Brain (organoid and tissue), 16 donors: ENCODE measurements at places on chromosomes 1 and 21.
A peak's percentile ranks its signal among the peaks of the same experiment; 100 is the strongest.

- no peak for DNase-seq
Measured at GRCh38 chr21:43944757-43945156, 67.4 kb upstream of the TRAPPC10 start.

DNA sequence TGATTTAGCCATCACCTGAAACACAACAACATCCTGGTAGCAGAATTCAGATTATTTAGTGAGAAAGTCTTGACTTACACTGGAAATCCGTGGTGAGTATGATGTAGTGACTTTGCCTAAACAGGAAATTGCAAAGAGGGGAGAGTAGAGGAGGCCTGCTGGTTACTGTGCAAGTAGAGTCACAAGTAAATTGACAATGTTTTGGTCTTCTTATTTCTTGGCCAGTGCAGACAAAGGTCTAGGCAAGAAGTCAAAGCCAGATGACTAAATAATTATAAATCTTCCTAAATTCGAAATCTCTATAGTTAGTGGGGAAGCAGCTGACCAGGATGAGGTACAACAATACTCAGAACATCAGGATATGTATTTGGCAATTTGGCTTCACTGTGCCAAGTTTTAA, 159.5 kb upstream of the KCTD3 start:
- DNase-seq = no peak

DNA sequence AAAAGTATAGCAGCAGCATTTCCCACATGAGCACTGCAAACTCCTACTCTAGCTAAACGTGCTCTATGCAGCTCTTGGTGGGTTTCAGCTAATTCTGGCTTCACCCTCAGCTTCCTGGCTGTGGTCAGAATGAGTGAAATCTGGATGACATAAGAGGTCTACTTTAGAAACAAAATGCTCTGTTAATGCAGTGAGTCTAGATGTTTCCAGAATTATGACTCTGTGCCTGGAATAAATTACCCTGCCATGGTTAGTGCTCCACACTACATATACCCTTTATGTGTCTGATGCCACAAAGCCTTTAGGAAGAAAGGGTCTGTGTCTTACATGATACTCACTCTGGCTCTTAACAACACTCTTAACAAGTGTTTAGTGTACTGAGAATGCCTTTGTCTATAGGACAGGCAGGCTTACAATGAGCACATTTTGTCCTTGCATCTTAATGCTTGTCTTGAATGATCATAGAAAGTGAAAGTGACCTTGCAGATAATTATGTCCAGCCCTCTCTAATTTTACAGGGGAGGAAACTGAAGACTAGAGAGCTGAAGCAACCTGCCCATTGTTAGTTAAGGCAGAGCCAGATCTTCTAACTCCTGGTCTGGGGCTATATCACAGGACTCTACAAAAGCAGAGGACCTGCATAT, 9.2 kb downstream of the S100A10 start:
- DNase-seq = no peak

DNA sequence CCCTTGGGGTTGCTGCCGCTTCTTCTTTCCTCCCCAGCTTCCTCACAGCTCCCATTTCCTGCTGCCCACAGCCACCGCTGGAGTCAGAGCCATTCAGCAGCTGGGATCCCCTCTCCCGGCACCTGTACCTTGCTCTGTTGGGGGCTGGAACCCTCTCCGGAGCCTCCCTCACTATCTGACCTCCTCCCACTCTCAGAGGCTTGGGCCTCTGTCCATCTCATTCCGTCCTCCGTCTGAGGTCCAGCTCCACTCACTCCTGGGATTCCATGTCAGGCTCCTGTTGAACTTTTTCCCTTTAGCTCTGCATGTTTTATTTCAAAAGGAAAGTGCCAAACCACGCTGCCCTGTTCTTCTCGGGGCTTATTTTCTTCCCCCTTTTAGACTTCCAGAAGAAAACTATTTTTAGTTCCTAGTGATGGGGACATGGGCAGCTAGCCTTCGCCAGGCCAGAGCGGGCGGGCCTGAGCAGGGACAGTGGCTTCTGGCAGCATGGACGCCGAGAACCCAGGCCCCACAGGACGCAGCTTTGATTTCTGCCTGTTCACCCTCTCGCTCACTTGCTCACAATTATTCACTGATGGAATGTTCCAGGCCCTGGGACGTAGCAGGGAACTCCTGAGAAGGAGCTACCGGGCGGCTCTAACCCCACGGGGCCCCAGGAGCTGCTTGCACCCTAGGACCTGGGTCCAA, 79.2 kb downstream of the ARHGEF10L start:
- DNase-seq = no peak

GRCh38 chr1:226277897-226278296, 31.1 kb downstream of the LIN9 start:
- no peak for DNase-seq

DNA sequence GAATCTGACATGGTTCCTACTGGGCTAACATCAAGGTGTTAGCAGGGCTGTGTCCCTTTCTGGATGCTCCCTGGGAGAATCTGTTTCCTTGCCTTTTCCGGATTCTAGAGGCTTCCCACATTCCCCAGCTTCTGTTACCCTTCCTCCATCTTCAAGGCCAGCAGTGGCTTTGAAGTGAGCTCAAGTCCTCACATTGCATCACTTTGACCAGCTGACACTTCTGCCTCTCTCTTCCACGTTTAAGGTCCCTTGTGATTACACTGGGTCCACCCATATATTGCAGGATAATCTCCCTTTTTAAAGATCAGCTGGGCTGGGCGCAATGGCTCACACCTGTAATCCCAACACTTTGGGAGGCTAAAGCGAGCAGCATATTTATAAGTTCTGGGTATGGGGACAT, 33.1 kb downstream of the CNST start:
- DNase-seq = no peak

DNA sequence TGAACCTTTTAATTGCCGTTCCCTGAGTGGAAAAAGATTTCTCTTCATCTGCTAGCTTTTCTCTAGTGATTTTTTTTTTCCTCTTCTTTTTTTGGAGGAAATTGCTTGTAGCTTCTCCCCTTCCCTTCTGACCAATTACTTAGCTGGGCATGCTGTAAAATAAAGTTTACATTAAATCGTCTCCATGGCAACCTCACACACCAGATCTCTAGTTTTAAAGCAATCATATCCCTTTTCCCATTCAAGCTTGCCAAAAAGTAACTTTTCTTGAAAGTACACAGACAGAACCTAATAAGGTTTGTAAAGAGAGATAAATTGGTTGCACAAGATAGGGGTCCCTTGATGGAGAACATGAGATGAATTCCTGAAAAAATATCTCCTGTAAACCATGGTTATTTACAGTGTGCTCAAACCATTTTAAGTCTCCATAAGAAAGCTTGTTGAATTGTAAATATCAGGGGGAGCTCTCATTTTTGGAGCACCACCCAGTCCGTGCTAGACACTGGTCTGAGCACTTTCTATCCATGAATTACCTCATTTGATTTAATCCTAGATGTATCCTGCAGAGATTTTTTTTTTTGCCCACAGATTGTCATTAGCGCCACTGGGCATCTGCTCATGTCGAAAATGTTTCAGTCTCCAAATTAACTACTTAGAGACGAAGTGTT, 32.6 kb upstream of the HTR1D start:
- DNase-seq = peak; percentile 92

GRCh38 chr1:77583483-77583882, 99.0 kb downstream of the ZZZ3 start:
- no peak for DNase-seq

- no peak for DNase-seq
Measured at GRCh38 chr21:42561762-42562650, 48.4 kb downstream of the SLC37A1 start.

DNA sequence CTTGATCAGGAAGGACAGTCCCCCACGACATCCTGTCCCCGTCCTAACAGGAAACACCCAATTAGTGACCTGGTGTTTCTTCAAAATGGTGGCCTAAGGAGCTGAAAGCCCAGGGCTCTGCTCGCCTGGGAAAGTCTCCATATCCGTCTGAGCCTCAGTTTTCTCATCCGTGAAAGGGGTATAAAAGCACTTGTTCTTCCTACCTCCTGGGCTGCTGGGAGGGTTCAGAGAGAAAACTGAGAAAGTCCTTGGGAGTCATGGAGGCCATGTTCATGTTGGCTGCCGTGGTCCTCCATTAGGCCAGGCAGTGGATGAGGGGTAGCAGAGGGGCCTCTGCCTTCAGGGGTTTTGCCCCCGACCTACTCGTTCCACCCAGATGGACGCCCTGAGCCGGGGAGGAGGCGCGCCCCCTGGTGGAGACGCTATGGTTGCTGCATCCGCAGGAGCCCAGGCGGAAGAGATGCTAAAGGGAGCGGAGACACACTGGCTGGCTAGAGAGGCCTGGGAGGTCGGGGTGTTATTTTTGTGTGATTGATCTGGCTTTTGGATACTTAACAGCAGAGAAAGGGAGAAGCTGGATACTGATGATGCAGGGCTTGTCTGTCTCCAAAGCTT, 113.5 kb downstream of the PRDM2 start:
- DNase-seq = peak; percentile 25

GRCh38 chr1:71428029-71428428, 347.2 kb upstream of the ZRANB2 start:
- peak; percentile 51 for DNase-seq

- DNase-seq = no peak
Measured at GRCh38 chr1:156721535-156721934, 6.7 kb upstream of the METTL25B start.

GRCh38 chr1:7346600-7347570, 424.2 kb upstream of the VAMP3 start:
- DNase-seq = no peak

DNA sequence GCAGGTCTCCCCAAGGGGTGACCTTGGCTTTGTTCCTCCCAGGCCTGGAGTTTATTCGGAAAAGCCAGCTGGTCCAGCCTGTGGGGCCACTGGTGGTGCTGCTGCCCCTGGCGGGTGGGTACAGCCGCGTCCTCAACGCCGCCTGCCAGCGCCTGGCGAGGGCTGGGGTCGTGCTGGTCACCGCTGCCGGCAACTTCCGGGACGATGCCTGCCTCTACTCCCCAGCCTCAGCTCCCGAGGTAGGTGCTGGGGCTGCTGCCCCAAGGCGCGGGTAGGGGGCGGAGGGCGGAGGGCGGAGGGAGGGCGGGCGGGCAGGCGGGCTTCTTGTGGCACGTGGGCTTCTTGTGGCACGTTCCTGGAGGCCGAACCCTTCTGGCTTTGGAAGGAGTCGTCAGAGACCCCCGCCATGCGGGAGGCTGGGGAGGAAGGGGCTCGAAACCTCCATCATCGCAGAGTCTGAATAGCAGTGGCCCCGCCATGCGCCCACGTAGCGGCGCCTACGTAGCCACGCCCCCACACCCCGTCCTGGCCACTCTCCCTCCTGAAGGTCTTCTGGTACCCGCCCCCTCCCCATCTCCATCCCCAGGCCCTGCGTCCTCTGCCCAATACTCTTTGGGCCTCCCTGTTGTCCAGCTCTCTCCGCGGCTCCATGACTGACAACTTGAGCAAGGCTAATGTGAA, 16.7 kb downstream of the PCSK9 start:
- DNase-seq = no peak

DNA sequence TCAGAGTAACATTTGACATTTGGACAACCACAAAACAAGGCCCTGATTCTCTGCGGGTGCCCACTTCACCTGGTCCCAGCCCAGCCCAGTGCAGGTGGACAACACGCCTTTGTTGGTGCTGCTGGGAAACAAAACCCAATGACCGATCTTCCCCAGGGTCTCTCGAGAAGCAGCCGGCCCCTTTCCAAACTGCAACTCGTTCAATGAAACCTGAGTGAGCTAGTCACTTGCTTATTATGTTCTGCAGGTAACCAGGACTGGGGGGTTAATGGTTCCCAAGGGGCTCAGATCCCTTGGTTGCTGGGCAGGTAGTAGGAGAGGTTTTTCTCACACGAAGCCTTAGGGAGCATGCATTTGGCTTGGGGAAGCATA, 42.9 kb downstream of the ABCG1 start:
- DNase-seq = no peak

DNA sequence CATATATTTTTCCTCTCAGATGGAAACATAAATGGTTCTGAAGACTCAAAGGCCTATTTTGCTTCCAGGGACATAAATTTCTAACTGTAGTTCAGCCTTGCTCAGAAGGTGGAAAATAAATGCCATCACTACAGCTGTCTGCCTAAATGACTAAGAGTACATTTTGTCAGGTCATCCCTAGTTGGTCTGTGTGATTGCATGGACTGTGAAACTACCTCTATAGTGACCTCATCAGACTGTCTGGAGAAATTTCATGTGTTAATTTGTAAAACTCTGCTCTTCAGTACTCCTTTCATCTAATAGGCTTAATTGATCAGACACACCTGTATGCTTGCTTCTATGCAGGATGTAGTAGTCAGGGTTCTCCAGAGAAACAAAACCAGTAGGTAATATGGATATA, 886.9 kb downstream of the AMY1C start:
- DNase-seq = no peak

GRCh38 chr1:206589206-206589605, 23.1 kb downstream of the EIF2D start:
- DNase-seq = no peak

DNA sequence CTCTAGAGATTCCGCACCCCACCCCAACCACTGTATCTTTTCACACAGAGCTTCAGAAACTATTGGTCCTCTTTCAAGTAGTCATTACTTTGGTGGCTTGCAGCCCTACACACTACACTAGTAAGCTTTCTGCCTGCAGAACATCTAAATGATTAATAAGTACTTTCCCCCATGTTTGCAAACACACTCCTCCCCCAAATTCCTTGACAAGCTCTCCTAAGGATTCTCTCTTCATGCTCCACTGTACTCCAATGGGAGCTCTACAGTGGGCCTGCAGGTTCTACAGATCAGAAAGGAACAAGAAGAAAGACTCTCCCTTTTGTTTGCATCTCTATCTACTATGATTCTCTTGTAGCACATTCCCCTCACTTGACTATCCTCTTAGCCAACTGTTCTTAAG, 16.3 kb upstream of the NUF2 start:
- no peak for DNase-seq

- no peak for DNase-seq
Measured at GRCh38 chr1:226046240-226046639, 16.3 kb upstream of the H3-3A start.

GRCh38 chr1:1013105-1013921, at the start of gene ISG15:
Gene ISG15, plus strand, starts transcription at chr1:1013497. Its CDS starts 77 bp downstream, at chr1:1013574.
- DNase-seq = peak; percentile 84

GRCh38 chr1:67732750-67733151, 47.8 kb downstream of the GADD45A start:
- no peak for DNase-seq

DNA sequence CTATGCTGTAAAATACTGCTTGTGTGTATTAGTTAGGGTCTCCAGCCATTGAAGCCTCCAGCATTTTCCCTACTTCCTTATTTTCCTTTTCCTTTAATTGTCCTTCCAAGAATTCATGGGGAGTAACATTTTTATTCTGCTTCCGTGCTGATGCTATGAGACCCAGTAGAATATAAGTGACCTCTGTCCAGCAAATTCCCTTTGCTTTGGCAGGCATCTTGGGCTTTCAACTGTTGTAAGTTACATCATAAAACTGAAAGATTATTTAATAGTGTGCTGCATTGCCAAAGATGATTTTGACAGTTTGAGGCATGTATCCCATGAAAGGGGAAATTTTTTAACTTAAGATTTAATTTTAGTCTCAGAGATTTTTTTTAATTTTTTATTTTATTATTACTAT, 48.1 kb upstream of the B3GALT2 start:
- no peak for DNase-seq

DNA sequence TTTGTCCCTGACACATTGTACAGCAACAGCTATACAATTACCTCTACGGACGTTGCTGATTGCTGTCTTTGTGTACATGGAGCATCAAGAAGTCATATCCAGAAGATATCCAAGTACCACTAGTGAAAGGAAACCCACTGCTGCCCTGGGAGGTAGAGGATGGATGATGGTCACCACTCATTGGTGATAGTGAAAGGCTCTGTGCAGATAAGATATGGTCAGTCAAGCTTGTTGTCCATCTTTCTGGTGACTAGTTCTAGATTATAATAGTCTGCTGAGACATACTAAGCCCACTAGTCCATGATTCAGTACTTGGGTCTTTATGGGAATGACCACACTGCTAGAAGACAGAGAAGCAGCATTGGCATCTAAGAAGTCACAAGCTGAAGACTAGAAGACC, 30.3 kb downstream of the NIBAN1 start:
- DNase-seq = no peak
